PC-3 (cell line): ENCODE measurements at places on chromosomes 13 and 19.

GRCh38 chr19:44499962-44500949 is at the start of gene ZNF180:
ZNF180 (minus strand) TSS chr19:44500522; CDS start chr19:44497334, 3,188 bp downstream.
- peak within 1 kb of the TSS; percentile 82 for H3K4me3 ChIP-seq
- H3K4me1 ChIP-seq, result peaks cover 8% of the 10 kb centered on the region; the same call in 1 of the 2 replicates
- DNase-seq, result peak; percentile 90

DNA sequence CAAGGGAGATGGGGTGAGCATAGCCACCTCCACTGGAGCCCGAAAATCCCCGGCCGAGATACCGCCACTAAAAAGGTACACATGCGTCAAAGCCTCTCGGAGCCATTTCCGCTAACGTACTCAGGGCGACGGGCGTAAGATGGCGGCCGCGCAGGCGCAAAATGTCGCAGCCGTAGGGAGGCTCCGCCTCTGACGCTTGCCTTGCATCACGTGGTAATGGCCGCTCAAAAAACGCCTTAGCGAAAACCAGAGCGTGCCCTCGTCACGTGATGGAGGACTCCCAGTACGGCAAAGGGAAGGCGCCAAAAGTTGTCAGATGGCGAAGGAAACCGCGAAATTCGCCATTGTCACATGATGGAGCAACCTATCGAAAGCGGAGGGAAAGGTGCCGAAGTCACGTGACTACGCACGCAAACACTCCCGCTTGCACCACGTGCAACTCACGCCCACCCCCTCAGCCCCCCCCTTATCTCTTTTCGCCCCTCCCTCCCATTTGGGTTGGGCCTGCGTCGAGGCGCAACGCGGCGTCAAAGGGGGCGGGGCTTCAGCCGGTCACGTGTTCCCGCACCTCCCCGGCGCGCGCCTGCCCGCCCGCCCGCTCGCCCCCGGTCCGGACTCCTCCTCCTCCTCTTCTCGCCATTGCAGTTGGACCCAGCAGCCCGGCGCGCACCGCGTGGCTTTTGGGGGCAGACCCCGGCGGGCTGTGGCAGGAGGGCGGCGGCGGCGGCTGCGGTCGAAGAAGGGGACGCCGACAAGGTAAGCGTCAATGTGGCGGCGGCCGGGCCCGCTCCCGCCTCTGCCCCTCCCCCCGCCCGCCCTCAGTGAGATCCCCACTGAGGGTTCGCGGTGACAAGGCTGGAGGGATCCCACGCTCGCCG is at the start of gene ILF3:
Gene ILF3 (plus strand): TSS at position 615 of the 878 bp plus-strand sequence. CDS start 16,260 bp downstream, outside the sequence.
- H3K27me3 ChIP-seq, result no peaks in the 10 kb centered on the region
- peaks cover 19% of the 10 kb centered on the region for H3K4me1 ChIP-seq
- peaks cover 29% of the 10 kb centered on the region for H3K36me3 ChIP-seq

DNA sequence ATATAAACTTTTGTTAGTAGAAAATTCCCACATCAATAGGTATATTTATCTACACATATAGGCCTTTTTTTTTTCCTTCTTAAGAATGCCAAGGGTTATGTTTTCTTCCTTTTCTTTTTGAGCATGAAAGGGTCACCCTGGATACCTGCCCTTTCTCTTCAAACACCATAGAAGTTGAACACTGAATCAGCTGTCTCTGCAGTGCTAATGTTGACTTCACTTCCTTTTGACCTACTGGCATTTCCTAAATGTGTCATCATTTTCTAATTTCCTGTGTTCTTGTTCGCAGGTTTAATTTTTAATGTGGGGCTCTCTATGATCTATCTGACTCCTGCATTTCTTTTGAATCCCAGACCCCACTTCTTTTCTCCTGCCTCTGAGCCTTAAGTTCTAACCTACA is 532.0 kb downstream of the GPC6 start:
- H3K4me3 ChIP-seq, result no peak overlapping the region
- peaks cover 12% of the 10 kb centered on the region for H3K4me1 ChIP-seq
- no peak overlapping the region for H3K27ac ChIP-seq

GRCh38 chr19:30555075-30555790 is 183.0 kb downstream of the ZNF536 start:
- H3K4me3 ChIP-seq, result no peak overlapping the region
- no peak for DNase-seq

GRCh38 chr19:53882391-53883050 is 524 bp downstream of the PRKCG start:
- DNase-seq, result no peak
- no peaks in the 10 kb centered on the region for H3K36me3 ChIP-seq
- H3K27ac ChIP-seq, result no peak overlapping the region
- peaks cover 20% of the 10 kb centered on the region for H3K4me1 ChIP-seq
- H3K27me3 ChIP-seq, result peaks cover 33% of the 10 kb centered on the region

- peaks cover 17% of the 10 kb centered on the region for H3K36me3 ChIP-seq
- H3K4me3 ChIP-seq, result no peak overlapping the region
- H3K4me1 ChIP-seq, result no peaks in the 10 kb centered on the region; the same call in 1 of the 2 replicates
- DNase-seq, result no peak
- no peak overlapping the region for H3K27ac ChIP-seq
These were observed 2.4 kb upstream of the SPIB start for GRCh38 chr19:50416034-50416977.
